ENCODE measurements at places on chromosomes 12 and 14.

- no peak for ATAC-seq
Observed at GRCh38 chr12:89825591-89826449, 117.2 kb upstream of the ATP2B1 start.

DNA sequence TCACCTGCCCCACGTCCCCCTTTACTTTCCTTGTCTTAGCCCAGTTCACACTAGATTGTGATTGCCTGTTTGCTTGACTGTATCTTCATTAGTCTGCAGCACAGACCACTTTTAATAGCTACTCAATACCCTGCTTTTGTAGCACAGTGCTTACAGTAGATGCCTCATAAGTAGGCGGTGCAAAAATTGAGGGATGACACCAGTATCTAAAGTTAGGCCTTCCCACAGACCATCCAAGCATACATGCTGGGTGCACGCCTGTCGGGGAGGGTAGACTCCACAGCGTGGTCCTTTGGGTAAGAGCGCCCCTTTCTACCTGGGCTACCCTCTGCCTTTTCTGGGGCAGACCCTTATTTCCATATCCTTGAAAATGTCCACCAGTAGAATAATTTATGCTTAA, 140.8 kb downstream of the GCH1 start:
- no peak for ATAC-seq

- ATAC-seq, result no peak
Observed at GRCh38 chr14:71751264-71751663, 181.0 kb upstream of the RGS6 start.

DNA sequence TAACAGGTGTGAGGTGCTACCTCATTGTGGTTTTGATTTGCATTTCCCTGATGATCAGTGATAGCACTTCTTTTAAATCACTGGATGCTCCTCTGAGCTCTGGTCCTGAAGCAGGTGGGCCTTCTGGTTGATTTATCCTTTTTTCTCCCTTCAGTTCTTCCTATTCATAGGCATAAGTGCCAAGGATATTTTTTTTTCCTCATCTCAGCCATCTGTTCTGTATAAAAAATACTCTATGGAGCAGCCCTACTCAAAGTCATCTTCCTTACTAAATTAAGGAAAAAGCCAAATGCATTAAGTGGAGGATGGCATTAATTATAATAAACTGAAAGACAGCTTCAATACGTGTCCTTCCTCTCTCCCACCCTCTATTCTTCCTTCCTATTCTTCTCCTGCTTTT, 18.4 kb downstream of the SPIC start:
- no peak for ATAC-seq

- peak; percentile 68 for ATAC-seq
Observed at GRCh38 chr14:95140060-95140858, 17.1 kb downstream of the DICER1 start.
